ENCODE measurements at places on chromosomes 5 and 9. TPM values are rescaled to one million over a fixed set of nuclear protein-coding genes. Genes with fewer than 3 reads are reported as not detected.
A peak's percentile ranks its signal among the peaks of the same experiment; 100 is the strongest.

- H3K36me3 ChIP-seq = no peaks in the 10 kb centered on the region
- no peak overlapping the region for H3K4me3 ChIP-seq
- H3K27me3 ChIP-seq = no peaks in the 10 kb centered on the region
- no peak for DNase-seq
Measured at GRCh38 chr5:112960315-112960714, 16.3 kb upstream of the DCP2 start.

DNA sequence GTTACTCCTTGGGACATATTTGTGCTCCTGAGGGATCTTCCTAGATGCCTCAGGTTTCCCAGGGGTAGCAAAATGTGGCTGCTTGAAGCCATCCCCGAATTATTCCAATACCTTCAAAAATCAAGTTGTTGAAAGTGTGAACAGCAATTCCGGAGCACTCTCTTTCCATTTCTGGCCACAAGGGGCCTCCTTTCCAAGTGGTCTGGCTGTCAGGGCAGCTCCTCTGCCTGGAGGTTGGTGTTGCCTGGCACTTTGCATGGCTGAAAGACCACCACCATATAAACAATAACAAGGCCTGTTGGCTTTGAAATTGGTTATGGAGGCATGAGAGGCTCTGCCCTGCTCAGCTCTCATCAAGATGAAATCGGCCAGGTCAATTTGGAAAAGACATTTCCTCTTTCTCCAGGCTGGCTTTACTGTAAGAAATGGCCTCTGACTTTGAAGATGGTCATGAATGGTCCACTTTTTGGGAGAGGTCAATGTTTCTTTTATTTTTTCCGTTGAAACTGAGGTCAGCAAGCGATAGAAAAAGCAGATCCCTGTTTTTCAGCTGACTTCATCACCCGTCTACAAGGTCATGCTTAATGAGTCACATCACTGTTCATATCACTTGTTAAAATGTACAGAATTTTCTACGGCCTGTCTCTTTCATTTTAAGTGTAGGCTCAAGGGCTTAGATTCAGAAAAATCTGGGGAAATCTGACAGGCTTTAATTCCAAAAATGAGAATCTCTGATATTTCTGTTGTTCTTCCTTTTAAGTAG is 481.1 kb upstream of the ZNF608 start:
- no peak for DNase-seq
- H3K4me3 ChIP-seq = no peak overlapping the region
- no peak overlapping the region for H3K27ac ChIP-seq
- no peaks in the 10 kb centered on the region for H3K27me3 ChIP-seq
- H3K4me1 ChIP-seq = no peaks in the 10 kb centered on the region

GRCh38 chr5:67100301-67100700 is 96.3 kb downstream of the CD180 start:
- DNase-seq = no peak
- H3K4me3 ChIP-seq = no peak overlapping the region

DNA sequence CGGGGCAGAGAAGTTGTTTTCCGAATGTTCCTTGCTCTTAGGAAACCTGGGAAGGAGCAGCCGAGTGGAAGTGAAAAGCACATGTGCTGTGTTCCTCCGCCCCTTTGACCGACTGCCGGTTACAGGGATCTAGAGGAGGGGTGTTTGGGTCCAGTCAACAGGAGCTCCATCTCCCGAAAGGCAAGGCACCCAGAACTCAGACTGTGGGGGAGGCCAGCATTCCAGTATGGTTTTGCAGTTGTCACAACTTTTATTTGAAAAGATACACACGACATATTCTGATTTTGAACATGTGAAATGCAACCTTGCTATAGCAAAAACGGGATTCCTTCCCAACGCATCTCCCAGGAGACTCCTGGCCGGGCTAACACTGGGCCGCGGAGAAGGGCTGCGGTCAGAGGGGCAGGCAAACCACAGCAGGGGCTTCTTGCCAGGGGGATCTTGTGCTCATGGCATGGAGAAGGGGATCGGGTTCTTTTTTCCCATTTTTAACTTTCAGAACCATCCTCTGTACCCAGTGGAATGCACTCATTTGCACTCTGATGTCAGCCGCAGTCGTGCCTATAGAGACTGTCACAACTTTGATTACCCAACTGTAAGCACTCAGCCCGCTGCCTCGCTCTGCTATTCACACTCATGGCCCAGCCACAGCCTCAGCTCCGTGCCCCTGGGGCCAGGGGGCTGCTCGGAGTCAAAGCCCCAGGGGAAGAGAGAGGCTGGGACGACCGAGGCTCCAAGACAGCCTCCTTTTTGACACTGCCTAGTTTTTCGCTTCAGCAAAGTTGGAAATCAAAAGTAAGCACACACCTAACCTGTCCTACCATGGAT is 3.9 kb downstream of the QRFP start:
- no peaks in the 10 kb centered on the region for H3K36me3 ChIP-seq
- no peaks in the 10 kb centered on the region for H3K27me3 ChIP-seq
- H3K4me1 ChIP-seq = no peaks in the 10 kb centered on the region
- H3K4me3 ChIP-seq = no peak overlapping the region
- DNase-seq = no peak
- no peak overlapping the region for H3K27ac ChIP-seq

DNA sequence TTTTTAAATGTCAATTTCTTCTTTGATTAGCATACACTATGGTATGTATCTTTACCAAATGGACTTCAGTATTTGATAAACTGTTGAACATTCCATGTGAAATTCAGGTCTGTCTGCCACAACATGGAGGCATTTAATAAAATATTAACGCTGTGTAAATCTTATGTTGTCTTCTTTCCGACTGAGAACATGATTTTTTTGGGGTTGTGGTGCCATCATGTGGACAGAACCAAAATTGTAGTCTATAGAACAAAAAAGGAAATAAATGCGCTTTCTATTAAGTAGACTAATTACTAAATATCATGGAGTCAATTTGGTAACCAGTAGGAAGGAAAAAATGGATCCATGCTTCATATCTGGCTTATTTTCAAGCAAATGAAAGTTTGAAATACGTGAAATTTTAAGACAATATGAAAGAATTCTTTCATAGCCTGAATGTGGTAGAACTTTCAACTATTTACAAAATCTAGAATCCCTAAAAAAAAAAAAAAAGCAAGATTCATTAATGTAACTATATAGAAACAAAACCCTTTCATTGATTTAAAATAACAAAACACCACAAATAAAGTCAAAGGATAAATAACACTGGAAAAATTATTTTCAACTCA is 2.8 kb upstream of the PLK2 start:
- H3K27me3 ChIP-seq = no peaks in the 10 kb centered on the region
- peak; percentile 28 for DNase-seq
- H3K4me3 ChIP-seq = no peak overlapping the region
- H3K27ac ChIP-seq = no peak overlapping the region
- no peaks in the 10 kb centered on the region for H3K36me3 ChIP-seq

DNA sequence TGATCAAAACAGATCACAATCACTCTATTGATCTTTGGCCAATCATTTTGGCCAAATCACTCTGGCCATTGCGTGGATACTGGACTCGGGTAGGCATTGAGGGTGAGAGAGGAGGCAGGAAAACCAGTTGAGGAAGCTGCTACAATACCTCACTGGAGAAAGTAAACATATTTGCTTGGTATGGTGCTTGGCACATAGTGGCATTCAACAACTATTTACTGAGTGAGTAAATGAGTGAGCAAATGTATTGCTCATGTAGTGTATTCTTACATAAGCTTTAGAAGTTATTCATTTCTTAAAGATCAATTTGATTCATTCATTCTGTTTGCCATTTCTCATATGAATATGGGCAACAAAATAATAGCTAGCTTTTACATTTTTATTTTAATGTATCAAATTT is 4.0 kb upstream of the DEPDC1B start:
- H3K36me3 ChIP-seq = no peaks in the 10 kb centered on the region
- H3K27ac ChIP-seq = no peak overlapping the region
- H3K4me3 ChIP-seq = no peak overlapping the region
- H3K4me1 ChIP-seq = no peaks in the 10 kb centered on the region

DNA sequence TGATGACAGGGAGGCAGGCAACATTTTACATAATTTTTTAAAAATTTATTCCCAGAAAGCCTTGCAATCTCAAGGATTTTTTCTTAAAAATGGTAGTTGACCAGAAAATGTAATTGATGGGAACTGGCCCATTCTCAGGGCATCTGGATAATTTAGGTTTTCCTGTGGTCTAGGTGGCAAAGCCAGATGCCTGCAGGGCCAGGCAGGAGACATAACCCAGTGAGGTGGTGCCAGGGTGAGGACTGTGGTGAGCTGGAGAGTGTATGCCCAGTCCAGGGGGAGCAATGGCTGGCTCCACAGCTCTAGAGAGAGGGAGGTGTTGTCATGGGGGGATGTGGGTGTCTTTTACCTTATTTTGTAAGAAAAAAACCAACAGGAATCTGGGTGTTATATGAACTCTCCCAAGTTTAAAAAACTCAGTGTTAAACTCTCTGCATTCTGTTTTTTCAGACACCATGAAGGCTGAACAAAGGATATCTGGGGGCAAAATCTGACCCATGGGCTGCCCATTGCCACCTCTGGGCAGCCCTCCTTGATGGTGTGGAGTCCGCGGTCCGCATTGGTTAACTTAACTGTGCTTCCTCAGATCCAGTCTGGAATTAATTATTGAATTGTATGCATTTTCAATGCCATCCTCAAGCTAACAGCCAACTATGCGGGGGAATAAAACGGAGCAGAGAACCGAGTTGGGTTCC is 43.9 kb downstream of the BOD1 start:
- no peaks in the 10 kb centered on the region for H3K36me3 ChIP-seq
- no peak for DNase-seq
- no peak overlapping the region for H3K27ac ChIP-seq
- H3K4me1 ChIP-seq = no peaks in the 10 kb centered on the region
- no peak overlapping the region for H3K4me3 ChIP-seq

DNA sequence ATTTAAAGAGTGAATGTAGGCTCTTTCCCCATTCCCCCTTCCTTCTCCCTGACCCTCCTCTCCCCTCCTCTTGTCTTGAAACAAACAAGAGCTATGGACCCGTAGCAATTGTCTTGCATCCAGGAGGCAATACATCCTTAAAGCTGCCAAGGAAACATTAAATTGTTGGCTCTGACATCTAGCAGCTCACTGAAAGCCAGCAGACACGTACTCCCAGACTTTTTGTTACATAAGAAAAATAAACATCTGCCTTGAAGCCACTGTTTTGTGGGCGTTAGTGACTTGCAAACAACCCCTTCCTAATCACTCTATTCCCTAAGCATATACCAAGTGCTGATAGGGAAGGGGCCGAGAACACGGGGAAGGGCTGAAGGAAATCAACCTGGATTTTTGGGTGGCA is 8.6 kb downstream of the SLC45A2 start:
- H3K4me3 ChIP-seq = no peak overlapping the region
- no peaks in the 10 kb centered on the region for H3K36me3 ChIP-seq
- H3K27ac ChIP-seq = peak overlapping the region; percentile 34
- no peaks in the 10 kb centered on the region for H3K4me1 ChIP-seq
- H3K27me3 ChIP-seq = no peaks in the 10 kb centered on the region

Gene TRIM14
- total RNA-seq = 6.0 TPM

Gene COL5A1
- 90.4 TPM for total RNA-seq

Gene HTR1A
- total RNA-seq = not detected

Gene CTSV
- total RNA-seq = not detected
